CD8-positive, alpha-beta T cell (primary cell): ENCODE measurements at places on chromosomes 2 and 18.

DNA sequence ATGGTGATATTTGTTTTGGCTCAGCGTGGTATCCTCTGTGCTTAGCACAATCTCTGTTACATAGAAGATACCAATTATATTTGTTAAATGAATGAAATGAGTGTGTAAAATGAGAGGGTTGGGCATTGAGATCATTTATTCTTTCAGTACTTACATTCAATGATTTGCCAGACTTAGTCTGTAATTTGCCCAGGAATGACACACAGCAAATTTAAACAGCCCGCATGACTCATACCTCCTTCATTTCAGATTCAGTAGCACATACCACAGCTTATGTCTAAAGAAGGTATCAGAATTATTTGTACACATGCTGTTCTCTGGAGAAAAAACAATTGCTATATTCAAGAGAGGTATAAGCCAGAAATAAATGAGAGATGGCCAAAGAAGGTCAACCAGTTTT lies 37.0 kb downstream of the KLHL14 start:
- DNase-seq, result no peak

GRCh38 chr18:30376515-30376914 lies 666.0 kb downstream of the DSC3 start:
- DNase-seq, result no peak

DNA sequence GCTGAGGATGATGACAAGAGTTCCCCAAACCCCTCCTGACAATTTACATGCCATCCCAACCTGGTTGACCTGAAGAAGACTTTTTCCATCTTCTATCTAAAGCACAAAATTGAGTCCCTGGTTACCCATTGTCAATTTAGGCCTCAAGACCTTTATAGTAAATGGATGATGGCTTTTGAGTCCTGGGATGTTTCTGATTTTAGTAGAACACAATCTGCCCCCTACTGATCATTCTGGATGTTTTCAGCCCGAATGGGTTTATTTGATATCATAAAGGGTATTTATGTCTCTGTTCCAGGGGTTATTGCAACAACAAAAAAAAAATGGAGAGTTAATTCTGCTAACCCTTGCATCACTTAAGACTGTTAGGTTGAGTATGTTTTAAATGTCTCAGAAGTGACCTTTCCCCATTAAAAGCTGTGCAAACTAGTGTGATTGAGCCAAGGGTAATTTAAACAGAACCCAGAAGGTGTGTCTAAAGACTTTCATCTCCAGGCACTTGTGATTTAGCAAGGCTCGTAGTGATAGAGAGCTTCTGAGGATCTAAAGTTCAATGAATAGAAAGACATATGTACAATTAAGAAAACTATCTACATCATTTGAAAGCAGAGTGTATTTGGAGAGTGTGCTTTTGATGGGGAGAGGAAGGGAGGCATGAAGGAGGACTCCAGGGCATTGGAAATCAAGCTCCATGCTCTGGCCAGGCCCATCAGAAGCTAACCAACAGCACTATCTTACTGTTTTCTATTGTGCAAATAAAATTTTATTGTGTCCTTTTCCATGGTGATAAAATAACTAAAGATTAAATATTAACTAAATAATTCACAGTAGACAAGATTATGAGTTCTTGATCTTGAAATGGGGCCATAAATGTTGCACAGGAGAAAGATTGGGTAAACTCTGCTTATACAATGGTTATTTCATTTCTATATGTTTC lies 96.6 kb upstream of the NOSTRIN start:
- DNase-seq, result no peak

DNA sequence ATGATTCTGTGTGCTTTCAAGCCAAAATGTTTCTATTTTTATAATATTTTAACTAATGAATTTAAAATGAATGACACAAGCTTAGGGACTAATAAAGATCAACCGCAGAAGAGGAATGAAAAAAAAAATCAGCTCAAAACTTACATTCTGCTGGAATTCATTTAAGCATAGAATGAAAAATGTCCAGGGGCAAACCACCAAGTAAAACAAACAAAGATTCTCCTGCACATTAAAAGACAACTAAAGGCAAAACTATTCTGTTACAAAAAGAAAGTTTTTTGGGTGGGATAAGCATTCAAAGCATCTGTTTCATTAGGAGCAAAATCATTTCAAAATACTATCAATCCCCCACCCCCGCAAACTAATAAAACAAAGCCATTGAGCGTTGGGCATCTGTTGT lies 99.3 kb upstream of the SOX11 start:
- DNase-seq, result no peak

DNA sequence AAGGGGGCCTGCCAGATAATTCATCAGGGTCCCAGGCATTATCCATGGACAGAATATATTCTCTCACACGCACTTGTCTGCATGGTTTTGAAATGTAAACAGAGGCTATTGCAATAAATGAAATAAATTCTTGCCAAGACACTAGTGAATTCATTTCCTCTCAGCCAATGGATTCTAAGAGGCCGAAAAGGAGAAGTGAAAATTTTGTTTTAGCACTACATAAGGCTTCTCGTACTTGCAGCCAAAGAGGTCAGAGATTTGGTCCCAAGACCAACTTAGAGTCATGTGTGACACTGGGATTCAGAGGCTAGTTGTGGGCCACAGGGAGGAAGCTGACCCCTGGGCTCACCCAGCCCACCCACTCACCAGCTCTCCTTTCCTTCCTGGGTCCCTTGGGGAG lies 184.1 kb upstream of the GLI2 start:
- DNase-seq, result no peak

DNA sequence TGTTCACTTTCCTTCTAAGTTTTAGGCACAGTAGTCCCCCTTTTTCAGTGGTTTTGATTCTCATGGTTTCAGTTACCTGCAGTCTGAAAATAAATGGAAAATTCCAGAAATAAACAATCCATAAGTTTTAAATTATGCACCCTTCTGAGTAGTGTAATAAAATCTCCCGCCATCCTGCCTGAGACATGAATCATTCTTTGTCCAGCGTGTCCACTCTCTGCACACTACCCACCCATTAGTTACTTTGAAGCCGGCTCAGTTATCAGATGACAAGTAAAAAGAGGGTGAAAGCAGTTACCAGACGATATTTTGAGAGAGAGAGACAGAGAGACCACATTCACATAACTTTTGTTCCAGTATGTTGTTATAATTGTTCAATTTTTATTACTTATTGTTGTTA lies 400.5 kb downstream of the TMX3 start:
- DNase-seq, result no peak

- no peak for DNase-seq
Measured at GRCh38 chr2:180033993-180034894, 27.1 kb upstream of the CWC22 start.

- no peak for DNase-seq
Measured at GRCh38 chr2:11998626-11999378, 252.4 kb downstream of the LPIN1 start.

DNA sequence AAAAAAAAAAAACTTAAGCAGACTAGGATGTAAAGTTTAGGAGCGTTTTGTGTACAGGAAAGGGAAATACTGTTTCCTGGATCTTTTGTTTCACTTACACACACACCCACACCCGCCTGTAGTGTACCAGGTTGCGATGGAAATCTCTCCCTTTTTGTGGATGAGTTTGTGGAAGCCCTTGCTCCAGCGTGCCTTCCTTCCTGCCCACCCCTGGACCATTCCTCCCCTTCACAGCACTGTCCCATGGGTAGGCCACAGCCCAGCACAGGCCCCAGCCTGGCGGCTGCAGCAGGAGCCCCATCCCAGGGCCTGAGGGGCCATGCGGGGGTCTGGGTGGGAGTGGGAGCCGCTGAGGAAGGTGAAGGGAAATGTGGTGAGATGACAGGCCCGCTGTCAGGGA lies 15.1 kb downstream of the MALL start:
- DNase-seq, result no peak
